Gastroesophageal sphincter (tissue), 4 donors: ENCODE measurements at places on chromosomes 1 and 21. TPM values are rescaled to one million over a fixed set of nuclear protein-coding genes. Genes with fewer than 3 reads are reported as not detected.

DNA sequence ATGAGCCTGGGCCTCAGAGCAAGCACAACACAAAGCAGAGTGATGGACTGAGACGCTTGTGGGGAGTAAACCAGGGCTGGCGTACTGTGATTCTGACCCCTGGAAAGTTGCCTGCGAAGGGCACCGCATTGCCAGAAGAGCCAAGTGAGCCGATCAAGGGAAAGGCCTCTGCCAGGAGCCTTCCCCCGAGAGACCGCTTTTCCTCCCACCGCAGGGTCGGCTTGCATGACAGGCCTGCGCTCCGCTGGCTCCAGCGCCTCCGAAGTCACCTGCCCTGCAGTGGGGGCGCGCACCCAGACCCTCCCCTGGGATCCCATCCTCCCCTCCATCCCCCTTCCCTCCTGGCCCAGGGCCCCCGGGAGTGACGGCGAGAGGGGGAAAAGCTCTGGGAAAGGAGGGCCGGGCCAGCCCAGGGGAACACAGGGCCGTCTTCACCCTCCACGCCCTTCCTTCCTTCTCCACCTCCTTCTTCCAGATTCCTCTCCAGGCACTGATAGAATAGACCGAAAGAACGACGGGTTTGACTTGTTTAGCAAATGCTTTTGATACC lies 165.0 kb downstream of the TRIM33 start:
- H3K27ac ChIP-seq = peak overlapping the region; percentile 89
- ATAC-seq = peak; percentile 70
- no peaks in the 10 kb centered on the region for H3K27me3 ChIP-seq
- peak overlapping the region; percentile 60 for H3K4me3 ChIP-seq

GRCh38 chr1:202164271-202165037 lies 4.1 kb upstream of the PTPN7 start:
- H3K36me3 ChIP-seq = no peaks in the 10 kb centered on the region
- H3K4me3 ChIP-seq = no peak overlapping the region
- peaks cover 5% of the 10 kb centered on the region for H3K4me1 ChIP-seq
- H3K27ac ChIP-seq = no peak overlapping the region

DNA sequence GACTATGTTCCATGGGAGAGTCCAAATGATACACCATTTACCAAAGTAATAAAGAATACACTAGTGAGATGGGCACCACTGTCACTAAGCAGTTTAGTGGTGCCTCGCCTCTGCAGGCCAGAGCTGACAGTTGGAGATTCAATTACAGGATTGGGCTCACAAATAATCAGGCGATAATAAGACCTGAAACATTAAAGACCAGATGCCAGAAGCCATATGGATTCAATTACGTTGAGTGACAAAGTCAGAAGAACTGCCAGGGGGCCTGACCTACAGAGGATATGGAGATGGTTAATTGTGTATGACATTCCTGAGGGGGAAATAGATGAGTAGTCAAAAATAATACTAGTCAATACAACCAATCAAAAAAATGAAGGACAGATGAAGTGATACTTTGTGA lies 65.2 kb upstream of the ST6GALNAC5 start:
- no peaks in the 10 kb centered on the region for H3K27me3 ChIP-seq
- H3K36me3 ChIP-seq = no peaks in the 10 kb centered on the region
- no peak overlapping the region for H3K27ac ChIP-seq
- no peak for ATAC-seq
- no peaks in the 10 kb centered on the region for H3K4me1 ChIP-seq

GRCh38 chr1:97254731-97255463 lies 533.3 kb downstream of the PTBP2 start:
- H3K4me1 ChIP-seq = no peaks in the 10 kb centered on the region
- no peaks in the 10 kb centered on the region for H3K27me3 ChIP-seq
- no peaks in the 10 kb centered on the region for H3K36me3 ChIP-seq
- H3K27ac ChIP-seq = no peak overlapping the region

DNA sequence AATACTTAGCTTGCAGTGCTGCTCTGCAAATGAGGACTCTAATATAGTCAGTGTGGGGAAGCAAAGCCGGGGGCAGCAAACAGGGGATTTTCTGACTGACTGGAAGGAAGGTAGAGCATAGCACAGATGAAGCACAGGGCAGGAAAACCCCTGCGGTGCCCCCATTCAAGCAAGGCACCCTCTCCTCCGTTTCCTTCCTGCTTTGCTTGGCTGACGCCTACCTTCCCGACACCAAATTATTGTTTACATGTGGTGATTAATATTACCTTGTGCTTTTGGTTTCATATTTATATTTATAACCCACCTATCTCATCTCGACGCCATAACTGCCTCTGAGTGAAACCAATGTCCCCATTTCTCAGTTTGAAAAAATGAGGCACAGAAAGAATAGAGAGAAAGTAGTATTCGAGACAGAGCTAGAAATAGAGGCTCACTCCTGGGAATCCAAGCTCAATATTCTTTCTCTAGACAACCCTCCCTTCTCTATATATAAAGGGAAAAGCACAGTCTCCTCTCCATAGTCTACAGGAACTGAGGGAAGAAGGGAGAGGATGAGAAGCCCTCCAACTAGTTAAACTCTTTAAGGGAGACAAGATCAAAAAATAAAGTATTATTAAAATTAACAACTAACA lies 41.3 kb downstream of the PIK3C2B start:
- no peak overlapping the region for H3K27ac ChIP-seq
- H3K36me3 ChIP-seq = peaks cover 90% of the 10 kb centered on the region
- no peaks in the 10 kb centered on the region for H3K4me1 ChIP-seq
- no peak for ATAC-seq

The ICOSLG gene
- total RNA-seq = 1.9 TPM

The TTC24 gene
- total RNA-seq = not detected

The BSND gene
- not detected for total RNA-seq

DNA sequence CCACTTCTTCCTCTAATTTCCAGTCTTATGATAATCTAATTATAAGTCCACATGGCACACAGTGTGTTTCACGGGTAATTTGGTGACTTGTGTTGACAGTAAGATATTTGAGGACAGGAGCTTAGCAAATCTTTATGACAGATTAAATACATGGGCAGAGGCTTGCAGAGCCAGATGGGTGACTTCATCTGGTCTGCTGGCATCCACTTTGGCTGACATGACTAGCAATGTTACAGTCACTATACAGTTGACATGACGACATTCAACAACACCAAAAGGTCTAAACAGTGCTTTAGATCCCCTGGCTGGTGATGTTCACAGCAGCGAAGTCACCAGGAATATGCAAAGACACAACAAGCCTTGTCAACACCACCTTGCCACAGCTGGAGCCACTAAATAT lies 147.2 kb downstream of the ETS2 start:
- H3K4me1 ChIP-seq = no peaks in the 10 kb centered on the region
- H3K4me3 ChIP-seq = no peak overlapping the region
- ATAC-seq = no peak
- no peaks in the 10 kb centered on the region for H3K36me3 ChIP-seq
- no peak overlapping the region for H3K27ac ChIP-seq
- H3K27me3 ChIP-seq = no peaks in the 10 kb centered on the region

The RNU11 gene
- not detected for total RNA-seq

The CHML gene
- total RNA-seq = 9.7 TPM

DNA sequence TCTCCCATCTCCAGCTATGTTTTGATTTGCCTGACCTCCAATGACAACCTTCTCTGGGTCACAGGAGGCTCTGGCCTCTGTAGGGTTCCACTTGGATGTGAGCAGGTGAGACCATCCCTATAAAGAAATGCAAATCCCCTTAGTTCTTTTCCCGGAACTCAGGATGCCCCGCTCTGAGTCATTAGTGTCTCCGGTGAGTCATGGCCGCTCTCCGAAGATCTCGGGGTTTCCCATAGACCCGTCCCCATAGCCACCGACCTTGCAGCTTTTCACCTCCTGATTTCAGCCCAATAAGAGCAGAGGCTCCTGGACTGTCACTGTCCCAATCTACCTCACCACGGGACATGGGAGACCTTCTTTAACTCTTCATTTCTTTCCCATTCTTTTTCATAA lies 98.2 kb downstream of the PGBD5 start:
- no peaks in the 10 kb centered on the region for H3K36me3 ChIP-seq
- no peaks in the 10 kb centered on the region for H3K27me3 ChIP-seq
- no peaks in the 10 kb centered on the region for H3K4me1 ChIP-seq
- ATAC-seq = no peak
- H3K4me3 ChIP-seq = no peak overlapping the region
- H3K27ac ChIP-seq = no peak overlapping the region

GRCh38 chr1:94873520-94874351 lies 53.2 kb downstream of the CNN3 start:
- H3K36me3 ChIP-seq = no peaks in the 10 kb centered on the region
- peak overlapping the region; percentile 64 for H3K27ac ChIP-seq
- no peaks in the 10 kb centered on the region for H3K27me3 ChIP-seq
- ATAC-seq = peak; percentile 54
- no peak overlapping the region for H3K4me3 ChIP-seq

The TIAM1 gene
- total RNA-seq = 2.6 TPM

The ZSCAN20 gene
- 6.7 TPM for total RNA-seq

GRCh38 chr1:39310015-39310414 lies 105.5 kb downstream of the MACF1 start:
- no peak overlapping the region for H3K27ac ChIP-seq
- no peaks in the 10 kb centered on the region for H3K4me1 ChIP-seq
- H3K4me3 ChIP-seq = no peak overlapping the region
- H3K36me3 ChIP-seq = peaks cover 16% of the 10 kb centered on the region

- no peaks in the 10 kb centered on the region for H3K4me1 ChIP-seq
- ATAC-seq = no peak
- no peaks in the 10 kb centered on the region for H3K36me3 ChIP-seq
- H3K4me3 ChIP-seq = no peak overlapping the region
Observed at GRCh38 chr1:224524679-224525078, 90.1 kb upstream of the WDR26 start.

DNA sequence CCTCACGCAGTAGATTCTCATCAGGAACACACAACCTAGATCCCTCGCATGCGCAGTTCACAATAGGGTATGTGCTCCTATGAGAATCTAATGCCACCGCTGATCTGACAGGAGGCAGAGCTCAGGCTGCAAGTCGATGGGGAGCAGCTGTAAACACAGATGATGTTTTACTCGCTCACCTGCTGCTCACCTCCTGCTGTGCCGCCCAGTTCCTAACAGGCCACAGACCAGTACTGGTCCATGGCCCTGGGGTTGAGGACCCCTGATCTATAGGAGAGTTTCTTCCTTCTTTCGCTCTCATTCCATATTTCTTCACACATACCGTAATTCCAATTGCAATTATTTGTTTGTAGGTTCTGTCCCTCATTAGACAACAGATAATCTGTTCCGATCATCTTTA lies 103.4 kb downstream of the CLEC20A start:
- peaks cover 5% of the 10 kb centered on the region for H3K4me1 ChIP-seq
- H3K36me3 ChIP-seq = no peaks in the 10 kb centered on the region
- no peak overlapping the region for H3K4me3 ChIP-seq
- H3K27me3 ChIP-seq = no peaks in the 10 kb centered on the region
- no peak overlapping the region for H3K27ac ChIP-seq

DNA sequence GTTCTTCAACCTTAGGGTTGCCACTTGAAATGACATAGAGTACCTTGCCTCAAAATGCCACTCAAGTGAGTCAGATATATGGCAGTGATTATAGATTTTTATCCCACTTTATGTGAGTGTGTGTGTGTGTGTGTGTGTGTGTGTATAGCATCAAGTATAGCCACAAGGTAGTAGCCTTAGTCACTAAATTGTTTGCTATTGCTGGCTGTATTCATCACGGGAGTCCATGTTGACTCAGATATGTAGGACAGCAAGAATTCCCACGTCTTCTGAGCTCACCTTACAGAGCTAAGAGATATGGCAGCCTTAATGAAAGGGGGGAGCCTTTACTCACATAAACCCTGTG lies 9.3 kb downstream of the ETS2 start:
- no peak overlapping the region for H3K4me3 ChIP-seq
- H3K36me3 ChIP-seq = no peaks in the 10 kb centered on the region
- H3K27me3 ChIP-seq = no peaks in the 10 kb centered on the region
- peaks cover 75% of the 10 kb centered on the region for H3K4me1 ChIP-seq
- H3K27ac ChIP-seq = no peak overlapping the region

The C4BPA gene
- total RNA-seq = not detected

- no peaks in the 10 kb centered on the region for H3K36me3 ChIP-seq
- no peak overlapping the region for H3K4me3 ChIP-seq
- H3K27me3 ChIP-seq = no peaks in the 10 kb centered on the region
- no peak overlapping the region for H3K27ac ChIP-seq
- H3K4me1 ChIP-seq = no peaks in the 10 kb centered on the region
Observed at GRCh38 chr1:118154220-118154619, 30.8 kb downstream of the SPAG17 start.

The FMO4 gene
- total RNA-seq = 2.7 TPM

GRCh38 chr1:231338270-231339128 lies at the start of gene SPRTN:
SPRTN (plus strand) TSS chr1:231338293; CDS start chr1:231338384, 91 bp downstream.
- H3K4me1 ChIP-seq = peaks cover 32% of the 10 kb centered on the region
- H3K36me3 ChIP-seq = no peaks in the 10 kb centered on the region
- peak within 1 kb of the TSS; percentile 80 for H3K27ac ChIP-seq
- peak; percentile 83 for ATAC-seq

GRCh38 chr1:165144757-165145397 lies 211.6 kb downstream of the LMX1A start:
- peaks cover 57% of the 10 kb centered on the region for H3K27me3 ChIP-seq
- H3K27ac ChIP-seq = no peak overlapping the region
- no peaks in the 10 kb centered on the region for H3K4me1 ChIP-seq
- no peak overlapping the region for H3K4me3 ChIP-seq

DNA sequence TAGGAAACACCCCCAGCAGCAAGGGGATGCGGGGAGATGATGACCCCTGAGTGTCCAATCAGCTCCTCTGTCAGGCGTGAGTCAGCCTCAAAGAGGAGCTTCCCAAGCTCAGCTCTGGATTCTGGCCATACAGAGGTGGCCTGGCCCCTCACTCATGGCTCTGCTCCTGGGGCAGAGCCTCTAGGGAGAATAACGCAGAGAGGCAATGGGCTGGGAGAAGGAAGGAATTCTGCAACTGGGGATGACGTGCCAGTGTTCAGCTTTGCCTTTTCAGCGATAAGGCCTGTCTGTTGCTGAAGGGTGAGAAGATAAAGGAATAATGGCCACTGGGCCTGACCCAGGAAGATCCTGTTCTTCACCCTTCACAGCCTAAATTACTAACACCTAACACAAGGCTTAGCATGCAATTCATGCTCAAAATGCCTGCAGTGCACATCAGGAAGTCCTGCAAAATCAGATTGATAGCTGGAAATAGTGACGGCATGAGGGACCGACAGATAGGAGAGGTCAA lies 92.2 kb downstream of the TBX19 start:
- H3K27ac ChIP-seq = no peak overlapping the region
- ATAC-seq = no peak
- no peaks in the 10 kb centered on the region for H3K27me3 ChIP-seq
- H3K4me1 ChIP-seq = no peaks in the 10 kb centered on the region

DNA sequence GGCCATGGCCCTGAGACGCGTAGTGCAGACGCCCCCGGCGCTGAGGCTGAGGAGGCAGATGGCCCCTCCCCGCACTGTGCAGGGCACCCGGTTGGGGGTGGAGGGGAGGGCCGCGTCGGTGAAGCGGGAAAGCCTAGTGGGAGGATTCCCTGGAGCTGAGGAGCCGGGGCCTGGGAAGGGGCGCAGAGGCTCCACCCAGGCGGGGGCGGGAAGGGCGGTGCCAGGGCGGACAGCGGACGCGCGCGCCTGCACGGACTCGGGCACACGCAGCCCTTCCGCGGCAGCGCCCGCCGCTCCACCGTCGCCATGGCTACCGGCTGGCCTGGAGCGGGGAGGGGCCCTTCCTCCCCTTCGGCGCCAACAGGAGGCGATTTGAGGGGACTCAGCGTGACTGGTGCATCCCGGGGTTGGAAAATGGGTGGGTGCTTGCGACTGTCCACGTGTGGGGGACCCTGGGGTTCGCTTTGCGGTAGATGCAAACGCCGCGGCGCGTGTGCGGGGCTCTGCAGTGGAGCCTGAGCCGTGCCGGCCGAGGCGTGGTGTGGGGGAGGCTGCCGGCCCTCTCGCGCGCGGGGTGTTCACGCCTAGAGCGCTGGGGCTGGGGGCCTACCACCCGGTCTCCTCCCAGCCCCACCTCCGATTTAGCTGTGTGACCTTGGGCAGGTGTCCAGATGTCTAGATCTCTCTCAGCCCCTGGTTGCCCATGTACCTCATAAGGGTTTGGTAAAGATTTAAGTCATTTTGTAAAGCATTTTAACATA lies 35.1 kb downstream of the PTPRF start:
- peak; percentile 78 for ATAC-seq
- no peaks in the 10 kb centered on the region for H3K27me3 ChIP-seq
- peak overlapping the region; percentile 65 for H3K27ac ChIP-seq
- peaks cover 43% of the 10 kb centered on the region for H3K4me1 ChIP-seq
